ENCODE measurements at places on chromosomes 5 and 9. TPM values are rescaled to one million over a fixed set of nuclear protein-coding genes. Genes with fewer than 3 reads are reported as not detected.

DNA sequence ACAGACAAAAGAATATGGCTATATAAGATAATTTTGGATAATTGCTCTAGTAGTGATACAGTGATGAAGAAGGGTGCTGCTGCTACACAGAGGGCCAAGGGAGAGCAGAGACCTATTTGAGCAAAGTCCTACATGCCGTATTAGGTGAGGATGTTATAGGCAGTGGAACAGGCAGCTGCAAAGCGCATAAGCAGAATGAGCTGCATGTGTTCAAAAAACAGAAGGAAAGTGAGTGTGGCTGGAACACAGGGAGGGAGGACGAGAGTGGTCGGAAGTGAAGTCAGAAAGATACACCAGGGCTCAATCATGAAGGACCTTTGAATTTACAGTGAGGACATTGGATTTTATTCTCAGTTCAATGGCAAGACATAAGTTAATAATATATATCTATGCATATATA is 35.4 kb downstream of the ITGA2 start:
- DNase-seq, result no peak

DNA sequence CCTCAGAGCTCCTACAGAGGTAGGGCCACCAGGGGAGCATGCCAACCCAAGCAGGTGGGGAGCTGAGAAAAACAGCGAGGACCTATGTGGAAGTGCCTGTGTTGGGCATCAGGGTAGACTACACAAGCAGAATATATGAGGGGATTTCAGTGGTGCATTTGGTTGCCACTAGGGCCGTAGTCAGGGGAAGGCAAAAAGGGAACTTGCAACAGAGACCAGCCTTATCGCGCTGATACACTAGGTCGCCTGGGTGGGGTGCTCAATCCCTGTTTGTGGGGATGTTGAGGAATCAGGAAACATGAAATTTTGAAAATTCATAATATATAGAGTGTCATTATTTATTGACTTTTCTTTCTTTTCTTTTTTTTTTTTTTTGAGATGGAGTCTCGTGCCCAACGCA is 370.9 kb upstream of the PRR16 start:
- DNase-seq, result no peak

The TAS2R1 gene
- total RNA-seq, result not detected

The IL3 gene
- not detected for total RNA-seq

DNA sequence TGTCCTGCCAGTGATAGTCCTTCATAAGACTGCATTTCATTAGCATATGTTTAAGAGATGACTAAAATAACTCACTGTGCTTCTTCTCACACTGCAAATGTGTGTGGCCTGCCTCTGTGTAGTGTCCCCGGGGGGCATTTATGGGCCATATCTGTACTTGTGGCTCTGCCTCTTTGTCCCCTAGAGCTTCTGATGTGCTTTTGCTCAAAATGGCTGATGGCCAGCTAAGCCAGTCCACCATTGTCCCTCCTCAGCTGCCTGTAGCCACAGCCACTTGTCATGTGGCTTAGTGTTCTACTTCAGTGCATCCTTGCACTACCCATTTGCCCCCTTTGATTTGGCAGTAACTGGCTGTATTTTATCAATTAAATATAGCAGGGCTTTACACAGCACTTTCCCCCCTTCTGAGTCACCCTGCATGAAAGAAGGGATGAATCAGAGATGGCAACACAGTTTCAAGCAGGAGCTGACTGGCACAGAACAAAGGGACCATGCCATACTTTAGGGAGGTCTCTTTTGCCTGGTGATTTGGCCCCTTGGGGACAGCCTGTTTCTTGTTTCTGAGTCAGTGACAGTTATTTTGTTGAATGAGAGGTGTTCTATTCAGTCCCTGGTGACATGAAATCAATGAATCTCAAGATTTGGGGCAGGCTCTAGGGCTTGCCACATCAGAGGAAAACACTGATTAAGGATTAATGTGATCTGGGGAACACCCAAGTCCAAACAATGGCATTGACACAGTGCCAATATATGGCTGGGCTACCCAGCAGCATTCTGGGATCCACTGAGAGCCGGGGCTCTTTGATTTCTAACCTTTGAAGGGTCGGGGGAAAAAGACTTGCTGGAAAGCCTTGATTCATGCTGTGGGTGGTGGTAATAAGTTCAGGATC is 245.5 kb downstream of the SMARCA2 start:
- no peak for DNase-seq

GRCh38 chr9:113616621-113617496 is 153.3 kb downstream of the RGS3 start:
- no peak for DNase-seq

The PCDHGC5 gene
- total RNA-seq, result 2.4 TPM

DNA sequence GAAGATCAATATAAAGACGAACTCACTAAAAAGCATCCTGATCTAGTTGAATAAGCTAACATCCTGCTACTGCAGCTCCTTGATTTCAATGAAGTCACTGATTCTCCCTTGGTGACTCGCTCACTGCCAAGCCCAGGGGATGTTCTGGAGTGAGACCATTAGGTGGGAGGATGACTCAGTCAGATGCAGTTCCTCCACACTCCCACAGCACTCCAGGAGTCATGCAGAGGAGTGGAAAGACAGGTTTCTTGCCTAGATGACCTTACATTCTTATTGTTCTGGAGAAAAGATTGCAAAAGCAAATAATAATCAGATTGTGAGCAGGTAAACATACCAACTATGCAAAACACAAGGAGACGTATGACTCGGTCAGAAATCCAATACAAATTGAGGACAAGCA is 15.3 kb downstream of the GCNT4 start:
- DNase-seq, result no peak

- DNase-seq, result peak; percentile 7
Measured at GRCh38 chr5:135559354-135559753, 19.4 kb downstream of the CXCL14 start.

DNA sequence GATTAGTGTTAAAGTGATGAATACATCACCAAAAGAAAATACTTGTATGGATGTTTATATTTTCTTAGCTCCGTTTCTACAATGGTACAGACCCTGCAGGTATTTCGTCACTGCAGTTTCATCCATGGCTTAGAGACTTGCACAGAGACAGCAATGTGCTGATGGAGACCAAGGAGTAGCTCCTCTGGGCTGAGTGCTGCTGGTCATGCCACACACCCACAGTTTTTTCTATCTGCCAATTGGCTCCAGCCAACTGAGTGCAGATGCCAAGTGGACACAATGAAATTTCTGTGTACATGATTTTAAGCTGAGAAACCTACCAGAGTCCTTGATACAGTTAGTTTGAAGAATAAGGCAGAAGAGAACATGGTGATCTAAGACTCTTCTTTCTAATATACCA is 145.9 kb upstream of the ADCY2 start:
- DNase-seq, result no peak

- no peak for DNase-seq
Measured at GRCh38 chr9:135306699-135307098, 172.9 kb upstream of the PPP1R26 start.

The UBE2QL1 gene
- total RNA-seq, result 21.9 TPM

DNA sequence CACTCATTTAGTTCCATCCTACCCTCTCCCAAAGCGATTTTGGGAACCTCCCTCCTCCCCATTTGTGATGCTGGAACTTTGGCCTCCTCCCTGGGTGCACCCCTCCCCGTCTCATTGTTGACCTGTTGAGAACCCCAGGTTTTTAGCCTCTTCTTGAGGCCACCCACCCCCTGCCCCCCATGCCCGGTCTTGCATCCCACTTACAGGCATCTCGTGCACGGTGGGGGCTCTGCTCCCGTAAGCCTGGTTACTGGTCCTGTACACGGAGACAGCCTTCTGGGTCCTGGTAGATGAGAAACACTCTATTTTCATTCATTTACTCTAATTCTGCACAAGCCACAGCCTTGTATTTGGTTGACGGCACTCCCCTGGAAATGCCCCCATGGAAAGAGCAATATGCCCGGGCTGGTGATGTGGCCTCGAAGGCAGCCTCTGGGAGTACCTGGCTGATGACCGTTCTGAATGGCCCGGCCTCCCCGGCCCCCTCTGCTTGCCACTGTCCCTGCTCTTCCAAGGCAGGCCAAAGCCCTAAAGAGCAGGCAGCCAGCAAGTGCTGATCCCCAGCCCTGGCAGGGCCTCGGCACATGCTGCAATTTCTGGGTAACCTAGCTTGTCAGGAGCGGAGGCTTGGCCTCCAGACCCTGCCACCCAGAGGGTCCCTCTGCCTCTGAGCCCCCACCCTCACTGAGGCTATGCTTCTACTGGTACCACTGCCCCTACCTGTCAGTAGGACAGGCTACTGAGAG is 1.9 kb upstream of the MRPS2 start:
- DNase-seq, result no peak

DNA sequence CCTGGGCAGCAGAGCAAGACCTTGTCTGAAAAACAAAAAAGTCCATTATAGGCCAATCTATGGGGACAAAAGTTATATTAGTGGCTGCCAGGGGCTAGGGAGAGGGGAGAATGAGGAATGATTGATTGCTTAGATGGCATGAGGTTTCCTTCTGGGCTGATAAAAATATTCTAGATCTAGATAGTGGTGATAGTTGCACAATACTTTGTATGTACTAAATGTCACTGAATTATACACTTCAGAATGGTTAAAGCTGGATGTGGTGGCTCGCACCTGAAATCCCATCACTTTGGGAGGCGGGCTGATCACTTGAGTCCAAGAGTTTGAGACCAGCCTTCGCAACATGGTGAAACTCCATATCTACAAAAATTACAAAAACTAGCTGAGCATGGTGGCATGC is 42.8 kb upstream of the TEX48 start:
- no peak for DNase-seq

- DNase-seq, result no peak
Measured at GRCh38 chr5:160375701-160376100, 5.3 kb upstream of the C1QTNF2 start.

The PROB1 gene
- total RNA-seq, result 49.3 TPM

DNA sequence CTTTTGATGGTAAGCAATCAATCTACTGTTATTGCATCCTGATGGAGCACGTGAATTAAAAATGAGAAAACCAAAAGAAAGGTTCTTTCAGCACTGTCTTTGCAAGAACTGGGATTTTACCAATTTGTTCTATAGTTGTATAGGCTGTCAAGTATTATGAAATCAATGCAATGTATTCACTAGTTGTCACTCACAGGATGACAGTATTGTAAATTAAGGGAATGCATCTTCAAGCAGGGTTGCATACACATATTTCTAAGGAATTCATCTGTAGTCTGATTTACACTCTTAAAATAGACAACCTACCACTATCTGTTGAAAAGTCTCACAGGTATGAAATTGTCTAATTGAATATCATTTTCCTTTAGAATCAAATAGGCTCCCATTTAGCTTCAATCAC is 252.8 kb downstream of the FBXL17 start:
- DNase-seq, result no peak

- DNase-seq, result peak; percentile 72
Measured at GRCh38 chr9:110049699-110050450, 158.1 kb downstream of the C9orf152 start.

GRCh38 chr5:91514400-91514799 is 131.3 kb upstream of the ARRDC3 start:
- DNase-seq, result no peak

DNA sequence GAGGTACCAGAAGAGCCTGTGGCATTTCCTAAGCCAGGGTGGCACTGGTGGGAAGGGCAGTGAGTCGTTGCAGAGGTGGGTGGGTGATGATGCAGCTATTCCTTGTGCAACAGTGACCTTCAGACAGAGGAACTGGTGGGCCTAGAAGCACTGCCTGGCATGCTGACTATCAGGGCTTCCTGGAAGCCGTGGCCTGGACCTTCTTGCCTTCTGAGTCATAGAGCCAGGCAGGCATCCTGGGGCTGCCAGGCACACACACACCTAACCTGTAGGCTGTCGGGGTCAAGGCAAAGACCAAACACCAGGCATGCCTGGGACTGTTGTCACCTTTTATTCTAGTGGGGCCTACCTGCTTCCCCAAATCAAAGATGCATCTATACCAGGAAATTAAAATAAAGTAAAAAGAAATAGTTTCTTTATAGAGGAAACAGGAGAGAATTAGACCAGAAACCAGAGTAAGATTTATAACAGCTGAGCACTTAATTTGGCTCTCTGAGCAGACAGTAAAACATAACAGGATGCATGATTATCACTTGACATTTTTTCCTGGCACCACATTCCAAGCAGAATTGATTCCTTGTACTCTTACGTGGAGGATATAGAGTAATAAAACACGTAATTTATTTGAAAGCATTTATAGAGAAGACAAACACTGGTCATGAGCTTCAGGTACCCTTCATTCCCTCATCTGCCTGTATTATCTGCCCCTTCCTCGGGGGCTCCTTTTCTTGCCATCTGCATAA is 25.1 kb downstream of the NANS start:
- no peak for DNase-seq

DNA sequence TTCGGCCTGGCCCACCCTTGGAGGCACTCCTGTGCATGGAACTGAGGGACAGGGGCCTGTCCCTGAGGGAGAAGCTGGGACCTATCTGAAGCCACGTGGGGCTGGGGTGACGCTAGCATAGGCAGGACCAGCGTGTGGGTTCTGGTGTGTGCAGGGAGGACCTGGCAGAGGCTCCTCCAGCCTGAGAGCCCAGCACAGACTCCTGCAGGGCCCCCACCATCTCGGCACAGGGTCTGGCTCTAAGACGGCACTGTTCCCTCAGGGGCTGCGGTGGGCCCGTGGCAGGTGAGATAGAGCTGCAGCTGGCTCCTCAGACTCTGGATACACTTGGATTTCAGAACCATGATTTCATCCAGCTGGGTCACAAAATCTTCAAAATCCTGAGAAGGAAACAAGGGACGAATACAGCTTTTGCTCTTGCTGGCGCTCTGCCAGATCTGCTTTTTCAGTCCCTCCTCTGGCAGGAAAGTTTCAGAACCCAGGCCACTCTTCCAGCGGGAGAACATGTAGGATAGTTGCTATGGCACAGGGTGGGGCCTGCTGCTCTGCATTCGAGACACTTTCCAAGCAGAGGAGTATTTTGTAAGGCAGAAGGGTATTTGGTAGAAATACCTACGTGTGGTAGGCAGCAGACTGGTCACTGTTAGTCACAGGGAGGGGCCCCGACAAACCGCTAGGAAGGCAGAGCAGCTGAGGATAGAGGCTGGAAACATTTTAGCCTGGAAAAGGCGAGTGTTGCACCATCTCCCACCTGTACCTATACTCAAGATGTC is 74.7 kb downstream of the KIF24 start:
- no peak for DNase-seq

DNA sequence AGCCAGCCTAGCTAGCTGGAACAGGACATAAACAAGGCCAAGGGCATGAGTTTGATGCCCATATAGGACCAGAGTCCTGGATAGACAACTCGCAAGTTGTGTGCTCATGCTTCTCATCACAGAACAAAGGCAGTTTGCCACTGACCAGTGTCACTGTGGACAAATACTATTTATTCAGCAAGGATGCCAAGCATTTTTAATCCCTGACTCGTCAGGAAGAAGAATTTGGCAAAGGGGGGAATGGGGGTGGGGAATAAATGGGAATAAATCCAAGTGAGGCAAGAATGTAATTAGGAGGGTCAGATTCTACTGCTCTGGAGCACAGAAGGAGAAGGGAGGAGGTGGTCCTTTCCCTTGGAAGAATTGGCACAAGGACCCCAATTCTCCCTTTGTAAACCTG is 46.8 kb upstream of the ANKRD55 start:
- DNase-seq, result no peak

Measured in Right ventricle myocardium inferior (tissue), 1 donor.